ENCODE measurements at places on chromosomes 6 and 20.

DNA sequence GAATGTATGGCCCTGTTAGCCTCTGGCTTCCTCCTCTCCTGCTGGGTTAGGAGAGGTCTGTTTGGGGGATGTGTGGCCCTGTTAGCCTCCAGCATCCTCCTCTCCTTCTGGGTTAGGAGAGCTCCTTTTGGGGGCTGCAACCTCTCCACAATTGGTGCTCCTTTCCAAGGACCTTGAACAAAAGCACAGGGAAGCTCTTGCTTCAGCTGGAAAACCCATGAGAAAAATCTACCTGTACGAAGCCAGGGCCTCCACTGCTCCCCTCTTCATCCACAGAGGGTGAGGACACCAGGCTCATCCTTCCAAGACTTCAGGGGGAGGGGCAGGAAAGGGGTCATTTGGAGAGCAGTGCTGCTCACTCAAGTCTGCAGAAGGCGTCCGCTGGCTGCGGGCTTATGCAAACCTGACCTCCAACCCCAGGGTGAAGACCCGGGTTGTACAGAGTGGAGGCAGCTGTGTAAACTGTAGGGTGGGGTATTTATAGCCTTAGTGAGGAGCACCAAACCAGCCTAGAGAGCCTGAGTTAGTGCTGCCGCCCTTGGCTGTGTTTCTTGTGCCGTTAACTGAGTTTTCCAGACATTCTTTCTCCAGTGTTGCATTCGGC lies 62.1 kb downstream of the SLC24A3 start:
- DNase-seq, result no peak

GRCh38 chr6:75306064-75306463 lies 21.5 kb upstream of the TMEM30A start:
- DNase-seq, result no peak

DNA sequence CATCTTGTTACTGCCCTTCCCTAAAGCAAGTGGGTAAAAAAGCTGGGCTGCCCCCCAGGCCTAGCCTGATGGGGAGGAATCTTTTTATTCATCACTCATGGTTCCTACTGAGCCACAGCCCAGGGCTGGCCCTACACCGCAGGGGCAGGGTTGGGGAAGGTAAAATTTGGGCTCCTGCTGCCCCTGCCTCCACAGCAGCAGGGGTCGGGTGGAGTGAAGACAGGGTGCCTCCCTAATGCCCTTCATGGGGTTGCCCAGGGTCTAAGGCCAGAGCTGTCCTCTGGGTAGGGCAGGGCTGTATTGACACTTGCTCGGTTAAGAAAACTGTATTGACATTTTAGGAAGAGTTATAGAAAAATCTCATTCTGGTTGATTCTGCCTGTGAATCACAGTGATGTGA lies 8.9 kb upstream of the PSMG4 start:
- DNase-seq, result no peak

GRCh38 chr6:68876792-68877493 lies 241.9 kb downstream of the ADGRB3 start:
- DNase-seq, result no peak

DNA sequence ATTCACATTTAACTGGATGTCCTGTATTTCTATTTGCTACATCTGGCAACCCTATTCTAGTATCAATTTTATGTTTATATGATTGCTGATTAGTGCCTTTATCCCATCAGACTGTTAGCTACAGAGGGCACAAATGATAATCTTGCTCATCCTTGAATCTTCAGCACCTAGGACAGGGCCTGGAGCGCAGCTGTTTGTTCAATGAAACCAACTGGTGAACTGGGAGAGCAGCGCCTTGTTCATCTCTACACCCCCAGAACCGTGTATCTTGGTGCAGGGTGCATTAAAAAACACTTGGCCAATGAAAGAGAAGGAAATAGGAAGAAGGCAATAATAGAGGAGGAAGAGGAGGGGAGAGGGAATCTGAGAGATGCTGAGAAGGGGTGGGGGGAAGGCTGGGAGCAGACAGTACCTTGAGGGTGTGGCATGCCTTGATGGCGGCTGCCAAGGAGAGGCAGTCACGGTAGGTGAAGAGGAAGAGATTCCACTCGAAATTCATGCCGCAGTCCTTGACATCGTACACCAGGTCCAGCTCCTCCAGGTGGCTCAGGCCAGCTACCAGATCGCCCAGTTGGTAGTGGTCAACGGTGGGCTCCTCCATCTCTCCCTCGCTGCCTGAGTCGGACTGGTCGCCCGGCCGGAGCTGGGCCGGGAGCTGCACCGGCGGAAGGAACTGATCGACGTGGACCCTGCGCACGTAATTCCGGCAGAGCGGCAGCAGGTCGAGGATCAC lies 15.5 kb downstream of the TMEM151B start:
- no peak for DNase-seq

GRCh38 chr6:146767632-146768031 lies 168.9 kb downstream of the ADGB start:
- no peak for DNase-seq

GRCh38 chr20:15122613-15123012 lies 785.2 kb upstream of the FLRT3 start:
- DNase-seq, result no peak

GRCh38 chr6:31479151-31479932 lies 18.6 kb upstream of the MICB start:
- DNase-seq, result no peak

- DNase-seq, result no peak
Measured at GRCh38 chr6:21098134-21098533, 495.4 kb upstream of the SOX4 start.

- no peak for DNase-seq
Measured at GRCh38 chr6:149363154-149363553, 36.9 kb upstream of the SUMO4 start.

DNA sequence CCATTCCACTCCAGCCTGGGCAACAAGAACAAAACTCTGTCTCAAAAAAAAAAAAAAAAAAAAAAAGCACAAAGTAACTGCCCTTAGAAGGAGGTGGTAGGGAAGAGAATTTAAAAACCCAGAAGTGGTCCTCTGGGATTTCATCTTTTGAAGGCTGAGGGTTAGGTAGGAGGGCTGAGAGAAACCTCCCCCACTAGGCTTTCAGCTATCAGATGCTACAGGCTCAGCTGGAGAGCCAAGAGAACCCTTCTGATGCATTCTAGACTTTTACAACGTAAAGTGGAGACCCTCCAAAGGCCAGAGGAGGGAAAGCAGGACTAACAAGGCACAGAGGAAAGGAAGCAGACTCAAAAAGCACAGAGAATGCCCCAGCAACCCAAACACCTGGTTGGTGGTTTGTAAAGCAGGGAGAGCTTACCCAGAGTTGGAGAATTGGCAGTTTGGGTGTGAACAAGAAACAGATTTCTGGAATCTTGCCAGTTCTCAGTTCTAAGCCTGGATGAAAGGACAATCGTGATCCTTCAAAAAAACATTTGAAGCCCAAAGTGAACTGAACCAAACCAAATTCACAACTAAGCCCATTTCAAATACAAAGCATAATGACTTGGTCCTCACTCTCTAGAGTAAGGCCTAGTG lies 23.2 kb upstream of the SPAG4 start:
- no peak for DNase-seq

- no peak for DNase-seq
Measured at GRCh38 chr20:17097603-17098002, 129.2 kb upstream of the PCSK2 start.

GRCh38 chr6:157381631-157382621 lies 936 bp downstream of the ZDHHC14 start:
- peak; percentile 44 for DNase-seq

GRCh38 chr6:28553986-28554881 lies 28.6 kb downstream of the GPX5 start:
- DNase-seq, result no peak

GRCh38 chr6:4212588-4212987 lies 77.2 kb upstream of the ECI2 start:
- no peak for DNase-seq

DNA sequence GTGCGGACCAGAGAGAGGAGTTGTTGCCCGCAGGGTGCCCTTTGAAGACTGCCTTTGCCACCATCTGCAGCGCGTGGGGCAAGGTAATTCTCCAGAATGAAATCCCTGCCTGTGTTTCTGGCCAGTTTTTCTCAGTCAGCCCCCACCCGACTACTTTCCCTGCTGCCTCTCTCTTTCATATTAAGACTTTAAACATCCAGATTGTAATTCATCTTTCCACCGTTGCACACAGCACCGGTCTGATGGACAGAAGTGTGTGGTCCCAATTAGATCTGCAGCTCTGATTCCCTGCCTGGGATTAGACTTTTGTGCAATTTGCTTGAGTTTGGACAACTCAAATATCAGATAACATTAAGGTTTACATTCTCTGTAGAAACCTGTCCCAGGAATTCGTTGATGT lies 489.0 kb downstream of the QKI start:
- no peak for DNase-seq

DNA sequence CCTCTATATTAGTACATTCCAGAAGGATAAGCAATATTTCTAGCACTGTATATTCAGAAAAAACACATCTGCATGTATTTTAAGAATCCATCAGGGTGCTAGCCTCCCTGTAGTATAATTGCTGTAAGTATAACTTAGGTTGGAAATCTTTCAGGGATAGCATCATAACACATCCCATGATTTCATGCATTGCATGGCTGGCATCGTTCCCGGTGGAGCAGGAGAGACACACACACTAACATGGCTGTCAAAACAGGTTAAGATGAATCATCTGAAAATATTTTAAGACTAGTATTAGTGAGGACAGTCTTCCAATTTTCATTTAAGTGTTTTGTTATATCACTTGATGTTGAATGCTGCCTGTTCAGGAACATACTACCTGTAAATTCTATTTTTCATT lies 32.1 kb upstream of the CENPW start:
- DNase-seq, result no peak

GRCh38 chr6:161161121-161161520 lies 112.7 kb downstream of the AGPAT4 start:
- DNase-seq, result no peak

DNA sequence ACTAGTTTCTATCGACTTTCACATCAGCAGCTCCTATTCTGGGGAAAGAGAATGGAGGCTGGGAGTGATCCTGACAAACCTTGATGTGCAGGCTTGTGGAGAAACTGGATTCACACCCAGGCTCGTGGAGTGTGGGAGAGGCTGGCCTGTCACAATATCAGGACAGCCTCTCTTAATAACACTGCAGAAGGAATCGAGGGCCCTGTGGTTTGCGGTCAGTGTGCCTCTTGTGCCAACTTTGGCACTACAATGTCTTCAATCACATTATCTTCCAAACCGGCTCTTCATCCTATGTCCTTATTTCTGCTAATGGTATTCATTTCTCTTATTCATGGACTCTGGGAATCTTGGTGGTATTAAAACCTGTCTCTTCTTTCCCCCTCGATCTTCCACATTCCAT lies 92.7 kb downstream of the PRL start:
- DNase-seq, result no peak

- no peak for DNase-seq
Measured at GRCh38 chr6:4653141-4653540, 123.1 kb upstream of the CDYL start.

DNA sequence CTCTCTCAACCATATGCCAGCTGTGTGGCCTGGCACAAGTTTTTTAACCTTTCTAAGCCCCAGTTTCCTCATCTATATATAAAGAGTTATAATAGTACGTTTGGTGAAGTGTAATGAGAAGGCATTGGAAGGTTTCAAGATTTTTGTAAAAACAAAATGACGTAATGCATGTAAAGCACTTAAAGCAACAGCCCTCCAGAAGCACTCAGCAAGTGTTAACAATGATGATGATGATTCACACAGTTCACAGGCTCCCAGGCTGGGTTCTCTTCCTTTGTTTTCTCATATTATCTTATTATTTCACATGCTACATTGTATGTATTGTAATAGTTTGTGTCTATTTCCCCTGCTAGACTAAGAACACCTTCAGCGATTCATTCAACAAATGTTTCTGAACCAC lies 6.2 kb downstream of the CEP250 start:
- DNase-seq, result no peak

- DNase-seq, result no peak
Measured at GRCh38 chr6:122077603-122078002, 321.8 kb upstream of the HSF2 start.

DNA sequence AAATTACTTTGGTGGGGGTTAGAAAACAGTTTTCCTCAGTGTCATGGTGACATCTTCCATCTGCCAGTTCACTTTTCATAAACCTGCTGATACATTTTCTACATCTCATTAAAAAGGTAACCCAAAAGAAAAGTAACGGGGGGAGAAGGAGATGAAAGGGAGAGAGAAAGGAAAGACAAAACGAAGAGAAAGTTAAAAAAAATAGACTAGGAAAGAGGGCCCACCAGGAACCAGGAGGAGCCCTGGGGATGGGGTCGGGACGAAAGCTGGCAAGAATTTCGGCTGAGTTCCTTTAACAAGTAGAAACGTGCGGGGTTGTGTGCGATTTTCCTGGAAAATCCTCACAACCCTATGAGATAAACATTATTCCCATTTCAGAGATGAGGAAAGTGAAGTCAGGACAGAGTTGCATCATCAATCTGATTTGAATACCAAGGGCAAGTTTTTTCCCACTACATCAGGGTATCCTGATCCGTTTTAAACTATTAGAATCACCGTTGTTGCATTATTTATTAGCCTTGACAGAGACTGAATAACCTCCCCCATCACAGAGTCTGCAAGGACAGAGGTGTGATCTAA lies 53.4 kb upstream of the TPD52L1 start:
- DNase-seq, result no peak

GRCh38 chr20:62588458-62589149 lies 53.7 kb upstream of the SLCO4A1 start:
- DNase-seq, result no peak

DNA sequence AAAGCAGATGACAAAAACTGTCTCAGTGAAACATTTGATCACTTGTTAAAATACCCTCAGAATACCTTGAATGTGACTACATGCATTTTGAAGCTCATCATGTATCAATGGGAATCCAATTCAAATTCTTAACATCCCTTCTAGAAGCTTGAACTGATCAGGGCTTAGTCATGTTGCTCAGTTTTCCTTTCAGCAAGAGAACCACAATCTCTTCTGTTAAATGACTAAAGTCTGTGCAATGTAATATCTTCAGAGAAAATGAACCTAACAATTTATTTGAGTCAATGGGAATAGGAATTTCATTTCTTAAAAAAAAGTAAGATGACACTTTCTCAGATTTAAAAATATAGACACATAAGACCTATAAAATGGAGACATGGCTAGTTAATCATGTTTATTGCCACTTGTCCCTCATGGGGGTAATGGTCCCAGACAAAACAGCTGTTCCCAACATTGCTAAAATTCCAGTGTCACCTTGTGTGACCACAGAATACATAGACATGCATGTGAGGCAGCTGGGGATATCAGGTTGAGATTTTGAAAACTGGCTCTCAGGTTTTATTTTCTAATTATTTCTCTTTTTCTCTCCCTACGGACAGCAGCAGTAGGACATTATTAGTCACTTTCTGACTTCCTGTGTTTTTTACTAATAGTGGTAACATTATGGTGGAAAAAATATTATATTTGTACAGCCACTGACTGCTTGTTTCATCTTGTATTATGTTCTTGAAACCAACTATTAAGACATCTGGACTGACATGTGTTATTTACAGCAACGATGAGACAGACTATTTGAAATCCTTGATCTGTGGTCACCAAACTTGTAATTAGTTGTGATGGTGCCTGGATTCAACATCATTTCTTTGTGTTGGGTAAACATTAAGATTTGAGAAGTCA lies 192.5 kb downstream of the COL9A1 start:
- no peak for DNase-seq

- no peak for DNase-seq
Measured at GRCh38 chr6:104286641-104287040, 573.1 kb downstream of the HACE1 start.

Measured in activated gamma-delta T cell treated with Interleukin-2 at 50 U/mL for 16 hours (primary cell).